ENCODE measurements at places on chromosomes 7 and 10.

GRCh38 chr7:114085592-114086501 lies 167.0 kb upstream of the PPP1R3A start:
- no peak for DNase-seq

GRCh38 chr7:6139189-6139996 lies 108.2 kb downstream of the ANKRD61 start:
- DNase-seq: no peak

DNA sequence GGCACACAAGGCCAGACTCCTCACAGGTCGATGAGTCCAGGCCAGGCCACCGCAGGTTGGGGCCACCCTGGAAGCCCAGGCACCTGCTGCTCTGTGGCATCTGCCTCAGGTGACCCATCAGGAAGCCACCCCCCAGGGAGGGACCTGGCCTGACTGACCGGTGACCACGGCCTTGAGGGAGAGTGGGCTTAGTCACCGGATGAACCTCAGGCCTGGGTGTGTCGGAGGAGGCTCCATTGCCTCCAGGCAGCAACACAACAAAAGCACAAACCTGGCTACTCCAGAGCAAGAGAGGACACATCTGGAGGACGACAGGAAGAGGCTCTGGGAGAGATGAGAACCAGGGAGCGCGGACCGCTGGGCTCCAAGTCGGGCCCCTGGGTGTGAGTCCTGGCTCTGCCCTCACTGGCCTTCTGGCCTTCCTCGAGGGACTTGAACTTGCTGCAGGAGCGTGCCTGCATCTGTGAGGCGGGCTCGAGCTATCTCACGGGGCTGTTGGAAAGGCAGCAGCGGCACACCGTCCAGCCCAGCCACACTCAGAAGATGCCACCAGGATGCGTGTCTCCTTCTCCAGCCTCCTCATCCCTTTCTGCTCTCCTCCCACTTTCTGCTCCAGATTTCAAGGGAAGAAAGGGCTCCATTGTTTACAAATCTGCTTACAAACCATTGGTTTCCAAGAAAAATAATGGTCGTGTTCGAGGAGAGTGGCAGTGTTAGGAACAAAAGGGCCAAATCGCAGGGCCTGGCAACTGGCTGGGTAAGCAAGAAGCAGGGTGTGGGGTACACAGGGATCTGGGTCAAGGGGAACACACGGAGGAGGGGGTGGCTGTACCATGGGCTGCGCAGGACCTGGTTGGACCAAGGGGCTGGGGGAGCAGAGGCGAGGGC lies 152.9 kb downstream of the ADAM12 start:
- DNase-seq: no peak

GRCh38 chr10:11270135-11270857 lies 252.6 kb downstream of the CELF2 start:
- peak; percentile 65 for DNase-seq

DNA sequence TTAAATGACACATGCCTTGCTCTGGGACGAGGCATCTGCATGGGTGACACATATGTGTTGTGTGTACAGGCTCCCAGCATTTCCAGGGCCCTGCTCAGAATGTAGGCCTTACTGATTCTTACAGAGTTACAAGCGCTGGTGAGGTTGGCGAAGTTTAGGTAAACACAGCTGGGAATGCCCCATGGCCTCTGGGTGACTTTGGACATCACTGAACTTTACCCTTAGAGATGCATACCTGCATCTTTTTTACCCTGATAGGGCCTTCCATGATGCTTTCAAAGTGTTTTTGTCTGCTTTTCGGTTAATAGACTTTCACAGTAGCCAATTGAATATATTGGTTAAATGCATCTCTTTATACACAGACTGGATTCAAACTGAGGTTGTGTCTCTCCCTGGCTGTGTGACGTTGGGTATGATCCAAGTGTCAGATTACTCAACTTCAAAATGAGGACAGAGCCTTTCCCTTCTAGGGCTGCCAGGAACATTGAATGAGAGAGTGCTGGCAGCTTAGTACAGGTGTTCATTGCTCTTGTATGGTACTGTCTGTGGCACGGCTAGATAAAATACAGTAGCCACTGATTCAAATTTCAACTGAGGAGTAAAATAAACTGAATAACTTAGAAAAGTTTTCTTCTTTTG lies 29.5 kb downstream of the EGFR start:
- no peak for DNase-seq

DNA sequence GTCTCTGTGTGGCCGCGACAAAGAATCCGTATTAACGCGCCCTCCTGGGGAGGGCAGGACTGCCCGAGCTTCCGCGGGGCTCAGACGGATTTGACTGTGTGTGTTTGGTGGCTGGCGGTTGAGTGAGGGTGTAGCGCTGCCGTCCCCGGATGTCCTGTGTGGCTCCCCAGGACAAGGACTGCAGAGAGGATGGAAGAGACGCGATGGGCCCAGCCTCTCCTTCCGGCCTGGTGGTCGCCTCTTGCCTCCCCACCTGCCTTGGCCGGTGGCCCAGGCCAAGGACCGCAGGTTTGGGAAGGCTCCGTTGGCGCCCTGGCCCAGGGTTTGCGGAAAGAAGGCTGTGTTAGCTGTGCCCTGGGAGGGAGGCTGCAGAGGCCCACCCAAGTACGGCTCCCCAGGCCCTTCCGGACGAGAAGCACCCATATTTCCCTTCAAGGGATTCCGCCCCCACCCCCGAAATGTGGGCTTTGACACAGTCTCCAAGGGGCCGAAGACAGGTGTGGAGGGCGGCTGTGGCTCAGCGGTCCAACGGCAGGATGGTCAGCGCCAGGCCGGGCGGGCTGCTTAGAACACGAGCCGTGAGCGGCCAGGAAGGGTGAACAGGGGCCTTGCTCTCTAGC lies 2.3 kb downstream of the UNCX start:
- DNase-seq: no peak

DNA sequence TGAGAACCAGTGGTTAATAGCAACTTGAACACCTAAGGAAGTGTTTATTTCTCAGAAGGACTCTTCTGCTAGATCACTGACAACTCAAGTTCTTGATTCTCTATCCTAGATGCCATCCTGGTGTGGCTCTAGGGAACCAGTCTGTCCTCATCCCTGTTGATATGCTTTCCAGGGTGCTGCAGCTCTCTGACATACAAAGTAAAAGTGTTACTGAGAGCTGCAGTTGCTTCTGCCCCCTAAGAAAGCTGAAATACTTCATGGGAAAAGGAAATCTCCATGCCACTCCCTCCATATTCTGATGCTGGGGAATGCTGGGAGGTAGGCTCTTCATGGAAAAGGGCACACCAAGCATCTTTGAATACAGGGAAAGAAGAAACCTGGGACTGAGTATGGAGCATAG lies 168.1 kb downstream of the KLF6 start:
- DNase-seq: no peak

DNA sequence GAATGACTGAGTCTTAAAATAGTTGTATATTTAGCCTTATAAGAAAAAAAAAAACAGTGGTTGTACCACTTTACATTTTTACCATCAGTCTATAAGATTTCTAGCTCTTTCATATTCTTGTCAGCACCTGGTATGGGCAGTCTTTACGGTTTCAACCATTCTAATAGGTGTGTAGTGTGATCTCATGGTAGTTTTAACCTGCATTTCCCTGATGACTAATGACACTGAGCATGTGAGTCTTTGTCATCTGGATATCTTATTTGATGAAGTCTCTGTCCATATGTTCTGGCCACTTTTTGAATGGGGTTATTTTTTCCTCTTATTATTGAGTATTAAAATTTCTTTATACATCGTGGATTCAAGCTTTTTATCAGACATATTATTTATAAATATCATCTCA lies 365.3 kb upstream of the IGFBP3 start:
- no peak for DNase-seq

Data from stimulated activated CD4-positive, alpha-beta T cell treated with anti-CD3 and anti-CD28 coated beads, Interleukin-12 subunit alpha, Interleukin-12 subunit beta, amount 100 ng/mL, for 48 hours (primary cell).